Ureter (tissue), 1 donor: ENCODE measurements at places on chromosomes 3 and 15. TPM values are rescaled to one million over a fixed set of nuclear protein-coding genes. Genes with fewer than 3 reads are reported as not detected.

The DNAJC19 gene
- total RNA-seq: 43.1 TPM

The LSAMP gene
- 7.3 TPM for total RNA-seq

The CACNA2D2 gene
- 2.6 TPM for total RNA-seq

The GOLGA6A gene
- not detected for total RNA-seq

The WDR49 gene
- 1.9 TPM for total RNA-seq

The ITIH1 gene
- total RNA-seq: not detected

The STARD5 gene
- total RNA-seq: 17.5 TPM

The TNFAIP8L3 gene
- total RNA-seq: 20.6 TPM

The MCF2L2 gene
- 3.0 TPM for total RNA-seq

The CPN2 gene
- not detected for total RNA-seq

The CDHR4 gene
- 0.62 TPM for total RNA-seq

The TEX55 gene
- not detected for total RNA-seq

The GHSR gene
- total RNA-seq: not detected

The NPAP1 gene
- total RNA-seq: 2.2 TPM

The CRABP1 gene
- total RNA-seq: not detected

The PIERCE2 gene
- 3.0 TPM for total RNA-seq

The OCA2 gene
- 0.73 TPM for total RNA-seq

The SH2D7 gene
- not detected for total RNA-seq

The IGDCC3 gene
- total RNA-seq: 1.6 TPM

The WDR93 gene
- total RNA-seq: 0.68 TPM

The CCDC32 gene
- total RNA-seq: 28.9 TPM

The ENTPD3 gene
- 30.1 TPM for total RNA-seq
